Upper lobe of left lung (tissue), 6 donors: ENCODE measurements at places on chromosomes 1 and 21.

DNA sequence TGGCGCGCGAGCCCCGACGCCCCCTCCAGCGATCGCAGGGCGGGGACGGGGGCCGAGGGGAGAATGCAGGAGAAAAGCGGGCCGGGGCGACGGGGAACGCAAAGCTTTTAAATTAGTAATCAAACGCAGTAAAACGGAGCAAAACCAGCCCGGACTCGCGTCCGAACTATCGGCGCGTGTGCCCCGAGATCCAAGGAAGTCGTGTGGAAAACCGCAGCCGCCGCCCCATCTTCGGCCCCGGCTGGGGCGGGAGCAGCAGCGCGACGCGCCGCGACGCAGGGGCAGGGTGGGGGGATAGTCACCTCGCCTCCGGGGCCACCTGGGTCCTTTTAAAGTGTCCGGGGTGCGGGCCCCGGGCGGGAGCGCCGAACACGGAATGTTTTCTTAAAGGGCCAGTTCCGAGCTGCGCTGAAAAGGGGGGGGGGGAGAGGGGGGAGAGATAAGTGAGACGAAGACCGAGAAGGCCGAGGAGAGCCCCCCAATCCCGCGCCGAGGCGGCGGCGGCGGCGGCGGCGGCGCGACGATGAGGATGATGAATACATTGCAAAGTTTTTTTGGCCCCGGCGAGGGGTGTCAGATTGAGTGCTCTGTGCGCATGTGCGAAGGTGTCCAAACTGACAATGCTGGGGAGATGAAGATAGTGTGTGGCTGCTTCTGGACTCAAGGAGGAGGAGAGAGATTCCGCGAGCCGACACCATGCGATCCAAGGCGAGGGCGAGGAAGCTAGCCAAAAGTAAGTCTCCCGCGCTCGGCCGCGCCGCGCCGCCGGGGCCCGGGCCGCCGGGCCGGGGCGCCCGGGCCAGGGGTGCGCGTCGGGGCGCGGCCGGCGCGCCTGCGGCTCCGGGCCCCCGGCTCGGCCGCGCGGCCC, at the start of gene PRDM16:
PRDM16 (plus strand) TSS at position 640 of the 868 bp plus-strand sequence; CDS start at position 697, 57 bp downstream.
- peak; percentile 59 for DNase-seq

GRCh38 chr1:204617256-204618147, 68.0 kb downstream of the LRRN2 start:
- no peak for DNase-seq

GRCh38 chr21:34282223-34282622, 81.6 kb upstream of the KCNE2 start:
- no peak for DNase-seq

GRCh38 chr1:54112027-54112426, 40.8 kb downstream of the CDCP2 start:
- DNase-seq = no peak

DNA sequence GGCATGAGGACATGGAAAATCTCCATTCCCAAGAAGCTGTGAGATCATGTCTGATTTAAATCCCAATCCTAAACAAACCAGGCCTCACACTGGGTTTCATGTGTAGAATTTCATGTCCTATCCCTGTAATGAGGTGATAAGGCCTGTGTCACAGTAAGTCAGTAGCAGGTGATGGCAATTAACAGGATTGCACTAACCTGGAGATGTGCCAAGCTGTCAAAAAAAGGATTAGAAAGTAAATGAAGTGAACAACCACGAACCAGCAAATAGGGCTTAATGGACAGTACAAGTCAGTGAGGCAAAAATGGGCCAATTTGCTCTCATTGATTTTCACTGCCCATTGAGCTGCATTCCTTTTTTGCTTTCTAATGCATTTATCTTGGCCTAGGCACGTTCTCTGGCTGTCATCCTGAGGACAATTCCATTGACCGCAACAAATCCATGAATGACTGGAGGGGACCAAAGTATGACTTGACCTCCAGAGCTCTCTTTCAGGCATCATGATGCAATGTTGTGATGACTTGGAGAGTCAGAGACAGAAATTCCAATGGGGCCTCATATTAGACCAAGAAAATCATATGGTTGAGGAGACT, 673.6 kb upstream of the ADGRL2 start:
- no peak for DNase-seq
